ENCODE measurements at places on chromosomes 12 and 14.

DNA sequence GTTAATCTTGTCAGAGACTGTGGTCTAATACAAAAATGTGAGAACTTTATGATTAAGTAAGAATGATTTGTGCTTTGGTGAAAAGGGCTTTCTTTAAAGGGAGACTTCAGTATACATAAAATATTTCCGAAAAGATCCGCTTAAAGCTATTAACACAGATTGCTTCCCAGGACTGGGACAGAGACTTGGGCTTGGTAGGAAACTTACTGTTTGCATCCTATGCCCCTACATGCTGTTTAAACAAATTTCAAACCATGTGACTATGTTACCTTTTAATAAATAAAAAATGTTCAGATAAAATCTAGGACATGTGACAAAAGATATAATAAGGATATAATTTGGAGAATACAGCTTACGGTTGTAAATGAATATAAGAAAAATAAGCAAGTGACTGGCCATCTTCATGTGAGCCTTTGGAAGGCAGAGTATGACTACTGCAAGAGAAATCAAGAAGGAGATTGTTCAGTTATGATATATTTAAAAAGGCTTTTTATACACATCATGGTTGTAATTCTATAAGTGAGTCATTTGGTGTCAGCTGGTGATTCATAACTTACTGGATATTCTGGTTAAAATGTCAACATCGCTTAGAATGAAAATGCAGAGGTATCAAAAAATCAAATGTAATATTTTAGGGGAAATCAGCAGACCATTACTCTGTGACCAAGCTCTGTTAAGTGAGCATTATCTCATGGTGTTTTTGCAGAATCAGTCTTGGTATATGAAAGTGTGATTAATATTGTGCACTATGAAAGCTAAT lies 234.7 kb upstream of the E2F7 start:
- DNase-seq = no peak

GRCh38 chr14:104109731-104110361 lies 24.3 kb downstream of the ASPG start:
- DNase-seq = no peak

DNA sequence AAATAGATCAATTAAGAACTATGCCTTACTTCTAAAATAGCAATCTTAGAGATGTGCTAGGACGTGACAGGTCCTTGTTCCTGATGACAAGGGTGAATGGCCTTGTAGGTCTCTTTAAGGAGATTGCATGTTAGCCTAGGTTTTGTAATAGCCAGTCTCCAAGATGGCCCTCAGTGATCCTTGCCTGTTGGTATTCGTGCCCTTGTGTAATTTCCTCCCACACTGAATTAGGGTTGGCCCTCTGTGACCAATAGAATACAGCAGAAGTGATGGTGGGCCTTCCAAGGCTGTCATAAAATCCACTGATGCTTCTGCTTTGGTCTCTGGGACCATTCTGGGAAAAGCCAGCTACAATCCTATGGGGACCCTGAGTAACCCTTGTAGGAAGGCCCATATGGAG lies 38.2 kb upstream of the SNX6 start:
- DNase-seq = no peak

DNA sequence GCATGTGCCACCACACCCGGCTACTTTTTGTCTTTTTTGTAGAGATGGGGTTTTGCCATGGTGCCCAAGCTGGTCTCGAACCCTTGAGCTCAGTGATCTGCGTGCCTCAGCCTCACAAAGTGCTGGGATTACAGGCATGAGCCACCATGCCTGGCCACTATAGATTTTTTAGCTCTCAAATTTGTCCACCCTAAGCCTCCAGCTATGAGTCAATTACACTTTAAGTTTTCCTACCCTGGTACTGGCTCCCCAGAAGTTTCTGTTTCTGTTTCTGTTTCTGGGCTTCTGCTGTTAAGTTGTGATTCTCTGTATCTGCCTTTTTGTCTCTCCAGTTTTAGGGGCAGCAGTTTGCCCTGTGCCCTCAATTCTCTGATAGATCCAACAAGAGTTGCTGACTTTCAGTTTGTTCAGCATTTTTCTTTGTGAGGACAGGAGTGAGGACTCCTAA lies 4.4 kb upstream of the TINF2 start:
- DNase-seq = peak; percentile 42
